ENCODE measurements at places on chromosomes 7 and 10.

- DNase-seq, result no peak
Observed at GRCh38 chr10:11576092-11576809, 35.2 kb downstream of the USP6NL start.

DNA sequence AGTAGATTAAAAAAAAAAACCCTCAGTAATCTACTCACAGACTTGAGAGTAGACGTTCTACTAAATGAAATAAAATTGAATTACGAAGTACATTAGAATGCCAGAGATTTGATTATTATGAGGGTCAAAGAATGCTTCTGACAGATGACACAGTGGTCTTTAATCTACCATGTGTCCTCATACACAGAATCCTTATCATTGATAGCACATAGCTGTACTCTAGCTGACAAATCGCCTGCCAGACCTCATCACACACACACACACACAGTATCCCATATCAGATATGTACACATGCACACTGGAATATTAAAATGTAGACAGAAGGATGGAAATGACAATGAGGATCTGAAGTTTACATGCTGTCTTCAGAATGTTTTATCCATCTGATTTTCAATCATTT is 104.6 kb downstream of the SORCS1 start:
- DNase-seq, result no peak

GRCh38 chr10:28604567-28605536 is 71.9 kb downstream of the WAC start:
- no peak for DNase-seq

GRCh38 chr10:61792097-61792716 is 109.3 kb upstream of the ARID5B start:
- DNase-seq, result no peak

- no peak for DNase-seq
Observed at GRCh38 chr10:28127881-28128280, 129.0 kb upstream of the ODAD2 start.

GRCh38 chr10:113820507-113820906 is 33.4 kb downstream of the DCLRE1A start:
- DNase-seq, result no peak

- no peak for DNase-seq
Observed at GRCh38 chr7:156963472-156963871, 14.0 kb downstream of the NOM1 start.

GRCh38 chr10:119090026-119090795 is 9.6 kb upstream of the EIF3A start:
- DNase-seq, result no peak

GRCh38 chr7:116777651-116778281 is 84.6 kb upstream of the CAPZA2 start:
- peak; percentile 69 for DNase-seq

GRCh38 chr10:122219340-122219739 is 51.8 kb upstream of the BTBD16 start:
- no peak for DNase-seq

GRCh38 chr7:33792041-33792440 is 113.3 kb upstream of the BMPER start:
- DNase-seq, result no peak

DNA sequence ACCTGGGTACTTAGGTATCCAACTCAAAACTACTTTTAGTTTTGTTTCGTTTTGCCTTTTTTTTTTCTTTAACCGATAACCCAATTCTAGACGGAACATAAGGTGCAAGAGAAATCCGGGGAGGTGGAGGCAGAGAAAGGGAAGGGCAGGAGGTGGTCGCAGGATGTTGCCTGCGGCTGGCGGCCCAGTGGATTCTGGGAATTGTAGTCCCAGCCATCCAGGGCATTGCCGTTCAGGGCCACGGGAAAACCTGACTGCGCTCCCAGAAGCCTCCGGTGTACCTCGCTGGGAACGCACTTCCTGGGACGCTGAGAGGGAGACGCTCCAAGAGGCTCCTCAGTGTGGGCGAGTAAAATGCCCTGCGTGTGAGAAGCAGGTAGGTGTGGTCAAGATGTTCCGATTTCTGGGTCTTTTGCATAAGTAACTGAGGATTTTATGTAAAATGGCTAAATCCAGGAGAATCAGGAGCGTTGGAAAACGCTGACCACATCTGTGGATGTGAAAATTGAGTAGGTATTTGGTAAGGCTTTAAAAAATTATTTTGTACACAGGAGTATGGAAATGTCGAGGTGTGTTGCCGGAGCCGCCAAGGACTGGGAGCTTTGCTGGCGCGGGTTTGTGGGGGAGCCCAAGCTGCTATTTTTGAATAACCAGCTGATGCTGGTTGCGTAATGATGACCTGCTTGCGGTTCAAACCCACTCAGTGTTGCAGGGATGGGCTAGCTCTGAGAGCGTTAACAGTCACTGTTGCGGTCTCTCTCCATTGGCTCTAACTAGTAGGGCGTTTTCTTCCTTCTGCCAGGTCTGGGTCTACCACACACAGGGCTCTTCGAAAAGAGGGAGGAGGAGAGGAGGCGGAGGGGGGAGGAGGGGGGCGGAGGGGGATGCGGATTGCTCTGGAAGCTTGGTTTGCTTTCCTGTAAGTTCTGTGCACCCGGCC is at the start of gene CLDN12:
Gene CLDN12 (plus strand): TSS at position 288 of the 940 bp plus-strand sequence. CDS start 9,216 bp downstream, outside the sequence.
- DNase-seq, result peak; percentile 96

GRCh38 chr7:491292-491957 is 28.2 kb downstream of the PDGFA start:
- no peak for DNase-seq

GRCh38 chr10:51382181-51382580 is 307.9 kb downstream of the PRKG1 start:
- DNase-seq, result no peak

DNA sequence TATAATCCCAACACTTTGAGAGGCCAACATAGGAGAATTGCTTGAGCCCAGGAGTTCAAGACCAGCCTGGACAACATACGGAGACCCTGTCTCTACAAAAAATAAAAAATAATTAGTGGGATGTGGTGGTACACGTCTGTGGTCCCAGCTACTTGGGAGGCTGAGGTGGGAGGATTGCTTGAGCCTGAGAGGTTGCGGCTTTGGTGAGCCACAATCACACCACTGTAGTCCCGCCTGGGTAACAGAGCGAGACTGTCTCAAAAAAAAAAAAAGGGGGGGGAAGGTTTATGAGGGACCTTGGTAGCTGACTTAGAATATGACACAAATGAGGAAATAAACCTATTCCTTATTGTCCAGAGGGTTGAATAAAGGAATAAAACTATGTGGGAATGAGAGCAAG is 30.8 kb downstream of the SCD start:
- DNase-seq, result no peak

GRCh38 chr10:132198381-132199181 is 11.8 kb downstream of the DPYSL4 start:
- no peak for DNase-seq

DNA sequence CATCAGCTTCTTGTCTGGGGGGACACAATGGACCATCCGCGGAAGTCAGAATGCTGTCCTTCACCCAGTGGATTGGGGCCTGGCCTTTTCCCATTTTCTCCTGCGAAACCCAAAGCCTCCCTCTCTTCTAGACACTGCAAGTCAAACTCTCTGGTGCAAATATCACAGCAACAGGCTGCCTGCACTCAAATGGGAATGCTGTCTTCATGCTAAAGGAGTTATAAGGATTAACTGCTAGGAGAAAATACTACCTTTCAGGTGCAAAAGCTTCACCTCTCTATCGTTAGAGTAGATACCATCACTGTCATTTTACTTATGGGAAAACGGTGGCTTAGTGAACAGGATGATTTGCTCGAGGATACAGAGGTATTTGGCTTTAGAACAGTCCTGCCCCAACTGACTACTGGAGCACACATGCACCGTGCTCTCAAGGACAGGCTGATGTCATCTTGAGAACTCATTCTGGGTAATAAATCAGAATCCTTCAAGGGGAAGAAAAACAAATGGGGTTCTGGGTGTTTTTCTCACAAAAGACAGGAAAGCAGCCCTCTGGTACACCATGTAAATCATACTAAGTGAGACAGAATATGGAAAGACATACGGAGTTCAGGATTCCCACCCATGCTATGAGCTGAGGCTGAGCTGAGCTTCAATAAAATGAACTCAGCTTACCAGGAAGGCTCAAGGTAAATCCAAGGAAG is 100.9 kb downstream of the SAMD9 start:
- DNase-seq, result no peak

GRCh38 chr10:48442090-48442808 is 135.8 kb downstream of the MAPK8 start:
- DNase-seq, result no peak

- peak; percentile 37 for DNase-seq
Observed at GRCh38 chr7:118214051-118214832, 10.3 kb upstream of the ANKRD7 start.

DNA sequence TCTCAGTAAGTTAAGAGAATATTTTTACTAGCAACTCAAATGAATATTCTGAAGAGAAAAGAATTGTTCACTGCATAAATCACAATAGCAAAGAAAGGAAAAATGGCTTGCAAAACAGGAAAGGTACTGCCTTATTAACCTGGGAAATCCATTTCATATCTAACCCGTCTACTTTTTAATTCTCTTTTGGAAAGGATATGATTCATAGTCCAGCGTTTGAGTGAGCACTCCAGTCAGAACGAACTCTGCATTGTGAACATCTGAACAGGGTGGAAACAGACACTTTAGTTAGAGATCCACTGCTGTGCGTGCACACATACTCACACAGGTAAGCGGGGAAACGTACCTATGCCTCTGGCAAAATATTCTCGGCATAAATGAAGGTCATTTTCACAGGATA is 56.8 kb downstream of the PAXIP1 start:
- no peak for DNase-seq

- no peak for DNase-seq
Observed at GRCh38 chr10:104935656-104936055, 294.6 kb downstream of the SORCS3 start.

DNA sequence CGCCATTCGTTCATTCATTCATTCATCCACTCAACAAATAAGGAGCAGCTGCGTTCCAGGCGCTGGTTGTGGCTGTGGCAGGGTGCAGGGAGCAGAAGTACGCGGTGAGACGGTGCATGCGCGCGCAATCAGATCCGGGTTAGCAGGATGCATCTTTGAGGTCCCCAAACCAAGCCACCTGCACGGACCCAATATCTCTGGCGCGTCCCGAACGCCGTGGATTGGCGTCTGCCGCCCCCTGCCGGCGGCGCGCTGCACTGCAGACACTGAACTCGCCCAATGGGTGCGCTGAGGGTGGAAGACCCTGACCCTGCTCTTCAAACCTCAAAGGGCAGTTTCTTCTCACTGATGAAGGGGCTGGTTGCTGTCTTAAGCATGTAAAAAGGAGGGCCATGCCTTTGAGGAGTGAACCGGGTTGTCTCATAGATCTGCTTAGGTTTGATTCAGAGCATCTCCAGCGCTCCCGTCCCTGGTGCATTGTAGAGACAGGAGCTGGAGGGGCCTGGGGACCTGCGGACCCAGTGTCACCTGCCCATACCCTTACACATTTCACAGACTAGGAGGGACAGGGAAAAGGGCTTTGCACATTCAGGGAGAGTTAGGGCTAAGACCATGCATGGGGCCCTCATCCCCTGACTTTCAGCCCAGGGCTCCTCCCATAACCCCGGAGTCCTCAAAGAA is 102.5 kb downstream of the RAMP3 start:
- no peak for DNase-seq

- DNase-seq, result no peak
Observed at GRCh38 chr10:62186999-62187675, 81.5 kb downstream of the RTKN2 start.

GRCh38 chr10:90138844-90139243 is 437.5 kb downstream of the KIF20B start:
- no peak for DNase-seq

DNA sequence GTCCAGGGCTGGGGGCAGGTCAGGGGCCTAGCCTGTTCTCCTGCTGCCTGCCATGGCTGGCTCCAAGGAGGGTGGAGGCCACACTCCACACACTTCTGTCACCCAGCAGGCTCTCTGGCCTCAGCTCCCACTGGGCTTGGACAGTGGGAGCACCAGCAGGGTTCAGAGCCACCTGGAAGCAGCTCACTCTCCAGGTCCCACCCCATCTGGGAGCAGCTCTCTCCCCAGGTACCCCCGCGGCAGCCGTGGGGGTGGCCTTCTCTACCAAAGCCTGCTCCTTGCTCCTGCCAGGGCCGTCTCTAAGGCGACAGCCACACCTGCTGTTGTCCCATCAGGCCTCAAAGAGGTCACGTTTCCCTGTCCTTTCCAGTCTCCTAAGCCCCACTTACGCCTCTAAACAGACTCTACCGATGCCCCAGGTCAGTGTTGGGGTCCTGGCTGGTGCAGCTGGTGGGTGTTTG is 142.5 kb upstream of the RET start:
- DNase-seq, result no peak

DNA sequence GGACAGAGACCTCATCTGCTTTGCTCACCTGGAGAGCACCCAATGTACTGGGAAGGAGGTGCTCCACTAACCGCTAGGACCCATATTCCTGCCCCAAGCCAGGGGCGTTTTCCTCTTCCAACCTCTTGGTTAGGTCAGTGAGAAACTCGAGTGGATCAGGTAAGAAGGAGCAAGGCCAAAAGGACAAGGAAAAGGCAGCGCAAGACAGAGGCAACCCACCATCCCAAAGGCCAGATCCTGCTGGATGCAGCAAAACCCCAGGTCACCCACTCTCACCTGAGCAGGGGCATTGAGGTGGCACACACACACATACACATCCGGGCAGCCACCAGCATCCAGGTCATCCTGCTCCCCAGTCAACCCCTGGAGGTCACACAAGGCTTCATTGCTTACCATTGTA is 105.1 kb downstream of the GRID1 start:
- no peak for DNase-seq

- peak; percentile 7 for DNase-seq
Observed at GRCh38 chr7:84975586-84976185, 211.2 kb downstream of the SEMA3D start.

DNA sequence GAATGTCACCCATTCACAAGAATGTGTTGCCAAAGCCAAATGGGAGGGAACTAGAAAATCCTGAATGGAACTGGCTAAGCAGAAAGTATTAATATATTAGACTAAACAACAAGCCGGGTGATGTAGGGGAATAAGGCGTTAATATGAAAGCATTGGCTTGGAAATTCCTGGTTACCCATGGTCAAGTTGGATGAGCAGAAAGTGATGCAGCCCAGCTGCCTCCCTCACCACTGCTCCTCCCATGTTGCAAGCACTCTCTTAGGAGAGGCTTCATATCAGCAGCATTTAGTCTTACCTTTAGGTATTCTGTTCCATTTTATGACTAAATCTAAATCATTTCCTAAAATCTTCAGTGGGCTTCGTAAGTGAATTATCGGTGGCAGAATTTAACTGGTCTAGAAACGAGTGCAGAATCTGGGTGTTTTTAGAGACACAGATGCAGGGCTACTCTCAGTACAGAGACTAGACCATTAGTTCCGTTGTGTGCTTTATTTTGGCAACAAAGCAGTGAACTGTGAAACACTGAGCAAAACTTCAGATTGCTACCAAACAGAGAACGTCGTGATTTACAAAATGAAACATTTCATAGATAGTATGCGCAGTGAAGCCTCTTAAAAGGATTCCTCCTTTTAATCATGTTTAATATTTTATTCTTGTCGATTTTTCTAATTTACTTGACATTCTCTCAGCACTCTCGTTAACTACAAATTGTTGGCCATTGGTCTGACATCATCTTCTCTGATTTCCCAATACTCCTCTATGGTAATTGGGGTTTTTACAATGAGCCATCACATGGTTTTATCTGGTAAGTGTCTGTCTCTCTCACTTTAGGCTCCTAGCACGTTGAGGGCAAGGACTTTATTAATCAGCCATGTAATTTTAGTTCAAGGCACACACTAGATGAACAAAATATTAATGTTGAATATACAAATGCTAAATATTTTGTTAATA is 22.0 kb upstream of the HGF start:
- DNase-seq, result no peak

GRCh38 chr10:36469585-36469984 is 655.8 kb upstream of the ANKRD30A start:
- DNase-seq, result no peak

All from HFFc6 (cell line).